ENCODE measurements at places on chromosomes 1 and 21. TPM values are rescaled to one million over a fixed set of nuclear protein-coding genes. Genes with fewer than 3 reads are reported as not detected.

LMOD1 gene
- 17.3 TPM for polyA plus RNA-seq

ENO1 gene
- 728 TPM for polyA plus RNA-seq

ATP6V0B gene
- polyA plus RNA-seq = 113 TPM

UTS2 gene
- polyA plus RNA-seq = 0.36 TPM

GRCh38 chr1:159088050-159088449 is 11.5 kb upstream of the AIM2 start:
- no peak for DNase-seq

DNA sequence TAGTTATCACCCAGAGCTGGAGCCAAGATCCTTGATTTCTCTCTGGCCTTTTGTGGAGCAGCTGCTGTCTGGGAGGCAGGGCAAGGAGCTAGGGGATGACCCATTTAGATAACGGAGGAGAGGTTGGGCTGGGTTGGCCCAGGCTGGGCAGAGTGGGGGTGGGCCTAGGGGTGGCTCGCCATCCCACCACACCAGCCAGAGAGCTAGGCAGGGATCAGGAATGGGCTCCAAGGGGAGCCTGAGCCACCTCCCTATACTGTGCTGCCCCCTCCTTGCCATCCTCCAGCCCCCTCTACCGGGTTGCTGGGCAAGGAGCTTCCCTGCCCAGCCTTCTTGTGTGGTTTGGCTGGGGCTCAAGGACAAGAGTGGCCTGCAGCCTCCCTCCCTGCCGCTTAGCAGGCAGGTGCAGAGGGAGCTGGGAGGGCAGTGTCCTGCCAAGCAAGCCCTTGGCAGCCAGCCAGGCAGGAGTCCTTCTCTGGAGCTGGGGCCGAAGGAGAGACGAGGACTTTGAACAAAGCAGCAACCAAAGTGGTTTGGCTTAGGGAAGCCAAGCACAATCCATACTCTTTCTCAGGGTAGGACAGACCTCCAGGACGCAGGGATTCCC is 4.1 kb downstream of the NUAK2 start:
- H3K4me1 ChIP-seq = peaks cover 67% of the 10 kb centered on the region
- H3K36me3 ChIP-seq = no peaks in the 10 kb centered on the region
- no peaks in the 10 kb centered on the region for H3K27me3 ChIP-seq
- DNase-seq = peak; percentile 92
- peak overlapping the region; percentile 92 for H3K27ac ChIP-seq

GRCh38 chr1:170790175-170790574 is 126.2 kb downstream of the PRRX1 start:
- H3K4me3 ChIP-seq = no peak overlapping the region
- H3K36me3 ChIP-seq = no peaks in the 10 kb centered on the region
- H3K4me1 ChIP-seq = no peaks in the 10 kb centered on the region
- H3K27ac ChIP-seq = no peak overlapping the region
- DNase-seq = no peak

- no peaks in the 10 kb centered on the region for H3K27me3 ChIP-seq
- H3K4me1 ChIP-seq = peaks cover 10% of the 10 kb centered on the region
- peak; percentile 54 for DNase-seq
- peaks cover 11% of the 10 kb centered on the region for H3K36me3 ChIP-seq
- H3K4me3 ChIP-seq = no peak overlapping the region
- peak overlapping the region; percentile 21 for H3K27ac ChIP-seq
Observed at GRCh38 chr1:8439015-8439702, 121.2 kb downstream of the SLC45A1 start.

GRCh38 chr1:235854347-235854746 is 12.4 kb downstream of the LYST start:
- DNase-seq = no peak
- no peak overlapping the region for H3K4me3 ChIP-seq
- H3K4me1 ChIP-seq = no peaks in the 10 kb centered on the region
- H3K27ac ChIP-seq = no peak overlapping the region
- H3K36me3 ChIP-seq = no peaks in the 10 kb centered on the region

DNA sequence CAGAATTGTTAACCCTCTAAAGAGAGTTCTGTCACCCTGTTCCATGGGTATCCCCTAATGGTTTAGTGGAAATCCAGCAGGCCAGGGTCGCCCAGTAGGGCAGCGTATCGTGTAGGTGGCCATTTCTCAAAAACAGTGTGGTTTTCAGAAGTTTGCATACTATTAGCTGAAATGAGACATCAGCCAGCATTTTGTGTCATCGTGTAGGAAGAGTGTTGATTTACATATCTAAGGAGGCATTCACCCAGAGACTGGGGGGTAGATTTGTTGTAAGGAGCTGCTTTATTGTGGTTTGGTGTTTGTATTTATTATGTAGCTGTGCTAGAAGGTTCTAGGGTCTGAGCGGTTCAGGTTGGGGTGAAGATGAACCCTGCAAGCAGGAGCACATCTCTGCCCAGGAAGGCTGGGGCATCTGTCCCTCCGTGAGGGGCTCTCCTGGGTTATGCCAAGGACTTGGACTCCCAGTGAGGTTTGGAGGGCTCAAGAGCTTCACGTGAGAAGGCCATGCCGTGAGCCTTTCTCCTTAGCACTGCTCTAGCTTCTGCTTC is 174.4 kb downstream of the PGBD5 start:
- H3K27me3 ChIP-seq = no peaks in the 10 kb centered on the region
- peaks cover 47% of the 10 kb centered on the region for H3K36me3 ChIP-seq
- no peak overlapping the region for H3K27ac ChIP-seq
- no peak overlapping the region for H3K4me3 ChIP-seq
- no peak for DNase-seq

DNA sequence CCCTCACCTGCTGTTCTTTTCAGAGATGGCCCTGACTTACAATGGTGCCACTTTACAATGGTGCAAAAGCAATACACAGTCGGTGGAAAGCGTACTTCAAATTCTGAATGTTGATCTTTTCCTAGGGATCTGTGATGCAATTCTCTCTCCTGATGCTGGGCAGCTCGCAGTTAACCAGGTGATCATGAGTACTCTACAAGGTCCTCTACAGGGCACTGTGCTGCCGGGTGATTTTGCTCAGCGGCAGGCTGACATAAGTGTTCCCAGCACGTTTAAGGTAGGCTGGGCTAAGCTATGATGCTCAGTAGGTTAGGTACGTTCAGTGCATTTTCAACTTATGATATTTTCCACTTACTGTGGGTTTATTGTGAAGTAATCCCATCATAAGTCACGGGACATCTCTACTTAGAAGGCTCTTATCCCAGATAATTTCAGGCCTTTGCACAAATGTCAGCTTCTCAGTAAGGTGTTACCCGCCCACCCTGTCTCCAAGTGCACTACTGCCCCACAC is 126.5 kb downstream of the KCNN3 start:
- DNase-seq = no peak
- H3K4me3 ChIP-seq = no peak overlapping the region
- H3K27me3 ChIP-seq = peaks cover 42% of the 10 kb centered on the region
- H3K27ac ChIP-seq = no peak overlapping the region
- no peaks in the 10 kb centered on the region for H3K36me3 ChIP-seq
